ENCODE measurements at places on chromosomes 2 and 18.

DNA sequence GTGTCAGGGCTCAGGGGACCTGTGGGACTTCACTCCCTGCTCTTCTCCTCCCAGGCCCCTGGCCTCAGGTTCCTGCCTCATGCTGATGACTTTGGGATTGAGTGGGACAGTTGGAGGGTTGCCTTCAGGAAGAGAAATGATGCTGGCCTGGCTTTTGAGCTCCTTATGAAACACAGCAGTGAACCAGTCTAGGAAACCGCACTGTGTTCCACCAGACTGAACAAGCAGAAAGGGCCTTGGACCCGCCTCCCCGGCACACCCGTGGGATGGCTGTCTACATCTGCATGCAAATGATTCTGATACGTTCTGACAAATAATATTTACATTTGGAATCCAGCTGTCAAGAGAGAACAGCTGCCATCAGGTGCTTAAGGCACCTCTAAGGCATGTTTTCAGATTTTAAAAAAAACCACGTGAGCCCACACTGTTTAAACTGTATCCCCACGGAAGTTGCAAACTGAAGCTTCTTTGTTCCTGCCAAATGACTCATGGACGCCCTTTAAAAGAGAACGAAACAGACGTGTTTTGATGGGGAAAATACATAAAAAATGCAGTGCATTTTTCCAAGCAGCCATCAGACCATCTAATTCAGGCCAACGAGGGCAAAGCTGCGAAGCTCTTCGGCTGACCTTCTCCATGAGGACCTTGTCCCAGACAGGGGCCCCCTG is 27.6 kb upstream of the ASAP2 start:
- DNase-seq, result no peak

GRCh38 chr2:55422876-55423665 is 3.4 kb upstream of the CCDC88A start:
- DNase-seq, result no peak

DNA sequence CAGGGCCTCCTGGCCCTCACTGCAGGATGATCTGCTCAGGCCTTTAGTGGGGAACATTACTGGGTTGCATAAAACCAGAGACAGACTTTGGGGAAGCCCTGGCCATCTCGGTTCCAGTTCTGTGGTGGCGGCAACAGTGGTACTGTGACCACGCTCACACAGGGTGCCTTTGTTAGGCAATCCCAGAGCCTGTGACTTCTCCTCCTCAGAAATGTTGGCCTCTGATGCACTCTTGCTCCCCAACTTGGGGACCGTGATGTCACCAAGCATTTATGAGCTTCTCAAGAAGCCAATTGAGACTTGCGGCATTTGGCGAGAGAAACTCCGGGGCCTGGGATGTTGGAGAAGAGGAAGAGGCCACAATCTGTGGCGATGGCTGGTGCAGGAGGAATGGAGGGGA is 80.9 kb upstream of the PKDCC start:
- no peak for DNase-seq

- no peak for DNase-seq
Measured at GRCh38 chr2:160513120-160513519, 19.5 kb upstream of the RBMS1 start.

- no peak for DNase-seq
Measured at GRCh38 chr2:8546612-8547283, 135.1 kb upstream of the ID2 start.

- DNase-seq, result no peak
Measured at GRCh38 chr2:196403471-196403870, 232.1 kb upstream of the STK17B start.

All from stimulated activated CD4-positive, alpha-beta T cell treated with anti-CD3 and anti-CD28 coated beads, Interleukin-1b, Interleukin-23, amount 100 ng/mL, for 4 hours (primary cell).